ENCODE measurements at places on chromosomes 5 and 9.

- DNase-seq, result no peak
Measured at GRCh38 chr5:179805070-179805528, 1.6 kb downstream of the MGAT4B start.

- no peak for DNase-seq
Measured at GRCh38 chr5:66795682-66796081, 199.5 kb downstream of the MAST4 start.

DNA sequence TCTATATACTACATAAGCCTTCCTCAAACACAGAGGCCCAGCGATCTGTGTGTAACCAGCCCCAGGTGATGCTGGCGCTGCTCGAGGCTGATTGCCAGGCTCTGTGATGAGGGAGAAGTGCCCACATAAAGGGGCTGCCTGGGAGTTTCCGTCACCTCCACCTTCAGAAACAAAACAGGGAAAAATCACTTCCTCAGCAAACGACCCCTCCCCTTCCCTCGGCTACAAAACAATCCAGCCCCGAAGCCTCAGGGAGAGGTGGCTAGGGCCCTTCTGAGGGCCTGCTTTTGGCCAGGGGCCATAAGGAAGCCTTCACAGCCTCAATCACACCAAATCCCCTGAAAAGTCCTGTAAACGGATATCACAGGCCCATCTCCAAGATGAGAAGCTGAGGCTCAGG, 51.1 kb downstream of the DAP start:
- DNase-seq, result no peak

- no peak for DNase-seq
Measured at GRCh38 chr5:153496835-153497234, 6.4 kb downstream of the GRIA1 start.
